ENCODE measurements at places on chromosomes 3 and 15.
A peak's percentile ranks its signal among the peaks of the same experiment; 100 is the strongest.

- no peak for DNase-seq
Measured at GRCh38 chr3:123609063-123609462, 24.2 kb upstream of the HACD2 start.

DNA sequence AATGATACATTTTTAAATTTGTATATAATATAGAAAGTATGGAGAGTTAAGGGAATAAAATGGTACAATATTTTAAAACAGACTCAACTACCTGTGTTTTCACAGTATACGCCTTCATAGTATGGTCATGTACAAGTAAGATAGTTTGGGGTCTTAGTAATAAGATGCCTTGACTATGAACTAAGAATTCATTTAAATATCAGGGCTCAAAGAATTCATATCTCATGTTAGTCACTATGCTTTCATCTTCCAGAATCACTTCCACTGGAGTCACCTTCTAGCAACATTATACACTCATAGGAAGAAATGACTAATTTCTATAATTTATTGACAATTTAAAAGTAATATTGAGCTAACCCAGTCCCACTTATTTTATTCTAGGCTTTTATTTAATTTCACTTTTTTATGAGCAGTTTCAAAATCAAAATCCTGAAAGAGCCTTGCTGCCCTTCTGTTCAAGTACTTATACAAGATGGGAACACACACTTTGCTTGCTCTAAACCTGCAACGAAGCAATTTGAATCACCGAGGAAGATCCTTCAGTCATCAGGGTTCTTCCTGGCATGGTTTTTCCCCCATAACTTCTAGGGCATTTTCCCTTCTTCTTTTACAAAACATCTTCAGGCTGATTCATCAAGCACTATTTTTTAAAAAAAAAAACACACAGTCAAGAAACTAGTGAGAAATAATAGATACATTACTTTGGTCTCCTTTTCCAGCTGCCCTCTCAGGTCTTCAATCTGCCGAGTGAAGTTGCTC lies 94.1 kb downstream of the MYH15 start:
- no peak for DNase-seq

DNA sequence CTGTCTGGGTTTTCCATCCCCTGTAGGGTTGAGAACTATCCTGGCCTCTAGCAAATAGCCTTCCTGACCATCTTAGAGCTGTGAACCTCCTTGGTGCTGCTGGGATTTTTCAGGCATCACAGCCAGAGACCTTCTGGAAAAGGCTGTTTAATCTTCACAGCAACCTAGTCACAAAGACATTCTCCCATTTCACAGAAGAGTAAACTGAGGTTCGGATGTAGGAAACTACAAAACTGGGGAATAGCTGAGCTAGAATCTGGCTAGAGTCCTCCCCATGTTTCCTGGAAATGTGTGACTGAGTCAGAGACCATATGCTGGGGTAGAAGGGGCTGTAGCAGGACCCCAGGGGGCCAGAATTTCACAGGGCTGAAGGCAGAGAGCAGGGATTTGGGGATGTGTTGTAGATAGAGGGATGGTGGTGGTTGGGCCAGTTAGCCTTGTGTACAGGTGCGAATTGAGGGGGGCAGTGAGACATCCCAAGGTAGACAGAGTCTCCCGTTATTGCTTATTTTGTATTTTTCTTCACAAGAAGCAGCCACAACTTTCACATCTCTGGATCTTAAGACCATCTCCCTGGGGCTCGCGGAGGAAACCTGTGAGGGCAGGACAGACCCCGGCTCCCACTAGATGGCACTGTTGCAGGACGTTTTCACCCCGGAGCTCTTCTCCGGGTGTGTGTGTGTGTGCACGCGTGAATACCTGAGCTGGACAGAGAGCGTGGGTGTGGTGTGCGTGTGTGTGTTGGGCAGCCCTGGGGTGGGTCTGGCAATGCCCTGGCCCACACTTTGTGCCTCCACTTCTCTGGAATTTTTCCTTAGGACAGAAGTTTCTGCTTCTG lies 66.9 kb upstream of the PRR23C start:
- DNase-seq: peak; percentile 29

- DNase-seq: no peak
Measured at GRCh38 chr3:130227540-130227939, 117.9 kb upstream of the COL6A5 start.

GRCh38 chr3:85662462-85662861 lies 703.7 kb downstream of the CADM2 start:
- DNase-seq: no peak

DNA sequence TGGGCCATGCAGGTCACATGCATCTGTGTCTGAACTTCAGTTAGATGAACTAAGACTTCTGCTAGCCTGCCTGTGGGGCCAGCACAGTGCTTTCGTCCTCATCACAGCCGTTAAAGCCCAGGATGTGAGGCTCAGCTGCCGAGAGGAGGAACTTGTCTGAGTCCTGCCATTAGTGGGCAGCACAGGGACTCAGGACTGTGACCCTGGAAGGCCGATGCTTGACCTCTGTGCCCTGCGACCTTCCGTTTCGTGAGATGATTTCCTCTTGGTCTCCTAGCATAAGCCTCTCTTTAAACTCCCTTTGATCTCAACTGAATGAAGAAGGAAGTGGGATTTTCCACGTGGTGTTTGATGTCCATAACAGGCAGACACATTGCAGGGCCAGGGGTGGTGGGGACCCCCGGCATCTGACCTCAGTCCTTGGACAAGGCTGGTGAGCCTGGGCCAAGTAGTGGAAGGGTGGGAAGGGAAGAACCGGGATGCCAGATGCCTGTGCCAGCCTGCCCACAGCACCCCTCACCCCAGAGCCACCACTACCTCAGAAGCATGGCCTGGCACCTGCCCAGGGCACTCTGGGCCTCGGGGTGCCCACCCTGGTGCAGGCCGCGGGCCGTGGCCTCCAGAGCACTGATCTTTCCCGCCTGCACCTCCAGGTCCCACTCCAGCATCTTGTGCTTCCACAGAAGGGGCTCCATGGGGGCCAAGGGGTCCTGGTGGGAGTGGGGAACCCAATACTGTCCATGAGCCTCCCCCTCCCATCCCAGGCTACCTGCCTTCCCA lies 21.6 kb downstream of the PLA2G4B start:
- DNase-seq: no peak

GRCh38 chr3:107589454-107589853 lies 66.7 kb downstream of the BBX start:
- no peak for DNase-seq

DNA sequence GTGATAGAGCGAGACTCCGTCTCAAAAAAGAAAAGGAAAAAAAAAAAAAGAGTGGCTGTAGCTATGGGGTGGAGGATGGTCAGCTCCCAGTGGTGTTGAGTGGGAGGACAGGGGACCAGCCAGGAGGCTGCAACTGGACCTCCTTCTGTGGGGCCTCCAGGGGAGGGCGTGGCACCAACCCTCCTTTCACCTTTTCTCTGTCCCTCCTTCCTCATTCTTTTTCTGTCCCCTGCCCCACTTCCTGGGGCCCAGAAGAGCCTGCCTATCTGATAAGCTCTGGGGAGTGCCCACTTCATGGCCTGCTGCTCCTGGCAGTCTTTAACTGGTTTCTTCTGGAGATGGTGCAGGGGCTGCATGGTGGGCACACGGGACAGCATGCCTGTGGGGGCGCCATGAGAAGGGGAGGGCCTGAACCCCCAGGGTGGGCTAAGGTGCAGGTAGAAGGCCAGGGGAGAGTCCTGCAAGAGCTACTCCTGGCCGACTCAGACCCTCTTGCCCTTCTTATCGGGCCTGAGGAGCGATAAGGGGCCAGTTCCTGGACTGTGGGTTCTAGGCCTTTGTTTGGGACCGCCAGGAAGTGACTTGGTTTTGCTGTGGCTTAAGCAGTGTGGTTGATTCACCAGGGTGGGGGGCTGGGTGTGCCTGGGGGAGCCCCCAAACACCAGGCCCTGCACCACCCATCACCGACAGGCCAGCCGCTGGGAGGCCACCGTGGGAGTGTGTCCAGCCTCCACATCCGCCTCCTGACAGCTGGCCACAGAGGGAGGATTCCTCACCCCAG lies 49.4 kb upstream of the FLNB start:
- peak; percentile 44 for DNase-seq

DNA sequence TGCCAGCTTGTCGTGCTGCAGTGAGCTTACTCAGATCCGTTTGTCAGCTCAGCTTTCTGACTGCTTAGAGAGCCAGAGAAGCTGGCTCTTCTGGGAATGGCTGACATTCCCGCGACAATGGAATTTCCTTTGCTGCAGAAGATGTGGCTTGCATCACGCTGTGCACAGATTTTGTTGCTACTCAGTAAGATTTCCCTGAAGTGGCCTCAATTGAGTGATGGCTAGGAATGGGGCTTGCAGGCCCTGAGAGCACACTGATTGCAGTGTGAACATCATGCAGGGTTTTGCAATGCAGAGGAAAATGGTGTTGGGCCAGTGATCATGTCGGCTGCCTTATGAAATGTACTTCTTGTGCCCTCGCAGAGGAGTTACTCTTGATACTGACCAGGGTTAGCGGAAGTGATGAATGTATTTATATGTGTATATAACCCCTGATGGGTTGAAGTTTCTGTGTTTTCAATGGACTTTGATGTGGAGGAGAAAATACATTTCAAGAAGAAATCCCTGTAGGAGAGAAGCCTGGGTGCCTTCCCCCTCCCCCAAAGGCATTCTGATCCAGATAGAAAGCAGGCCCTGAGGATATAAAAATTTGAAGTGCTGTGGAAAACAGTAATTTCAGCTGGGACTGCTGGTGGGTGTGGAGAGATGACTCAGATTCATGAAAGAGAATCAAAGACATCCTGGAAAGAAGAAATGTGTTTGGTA lies 102.5 kb upstream of the PDZRN3 start:
- no peak for DNase-seq

DNA sequence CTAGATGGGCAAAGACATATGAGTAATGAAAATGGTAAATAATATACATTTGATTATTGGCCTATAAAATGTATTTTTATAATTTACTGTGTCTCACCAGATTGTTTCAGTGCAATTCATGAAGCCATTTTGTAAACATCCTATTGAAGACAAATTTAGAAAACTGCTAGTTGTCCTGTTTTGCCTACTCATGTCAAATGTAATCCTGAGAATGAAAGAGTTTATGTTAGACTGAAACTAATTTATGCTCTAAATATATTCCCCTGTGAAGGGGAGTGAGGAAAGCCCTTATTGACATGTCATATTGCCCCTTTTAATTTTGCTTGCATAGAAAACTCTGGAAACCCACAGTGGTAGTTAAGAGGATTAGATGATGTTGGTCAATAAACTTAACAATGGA lies 610.0 kb downstream of the NAALADL2 start:
- DNase-seq: no peak

DNA sequence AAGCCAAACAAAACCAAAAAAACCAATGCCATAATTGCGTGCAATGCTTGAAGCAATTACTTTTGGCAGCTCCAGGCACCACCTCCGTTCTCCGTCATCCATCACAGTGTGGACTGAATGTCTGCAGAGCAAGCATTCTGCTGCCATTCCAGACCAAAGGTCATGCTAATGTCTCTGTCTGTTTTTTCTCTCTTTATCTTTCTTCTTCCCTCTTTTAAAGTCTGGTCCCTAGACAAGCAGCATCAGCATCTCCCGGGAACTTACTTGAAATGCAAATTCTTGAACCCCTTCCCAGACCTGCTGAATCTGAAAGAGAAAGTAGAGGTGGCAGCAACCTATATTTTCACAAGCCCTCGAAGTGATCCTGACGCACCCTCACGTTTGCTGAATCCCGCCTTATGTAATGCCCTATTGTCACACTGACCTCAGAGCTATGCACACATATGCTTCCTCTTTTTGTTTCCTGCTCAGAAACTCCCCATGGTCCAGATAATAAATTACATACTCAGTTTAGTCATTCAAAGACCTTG lies 297.3 kb upstream of the PROK2 start:
- DNase-seq: peak; percentile 60

DNA sequence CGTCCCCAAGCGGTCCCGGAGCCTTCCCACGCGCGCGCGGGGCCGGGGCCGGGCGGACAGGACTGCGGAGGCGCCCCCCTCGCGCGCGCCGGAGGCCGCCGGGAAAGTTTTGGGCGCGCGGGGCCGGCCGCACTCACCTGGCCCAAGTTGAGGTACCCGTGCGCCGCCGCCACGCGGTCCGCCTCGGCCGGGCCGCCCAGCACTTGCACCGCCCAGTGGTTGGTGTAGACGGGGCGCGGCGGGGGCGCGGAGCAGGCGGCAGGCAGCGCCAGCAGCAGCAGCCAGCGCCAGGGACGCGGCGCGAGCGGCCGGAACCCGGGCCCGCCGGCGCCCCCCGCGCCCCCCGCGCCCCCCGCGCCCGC lies 289 bp downstream of the PCSK6 start:
- no peak for DNase-seq

Measured in GM06990 (cell line).